ENCODE measurements at places on chromosomes 6 and 20.

- peak; percentile 37 for DNase-seq
Measured at GRCh38 chr20:37236462-37236861, 25.2 kb downstream of the GHRH start.

GRCh38 chr6:156864557-156864956, 87.4 kb downstream of the ARID1B start:
- DNase-seq = no peak

DNA sequence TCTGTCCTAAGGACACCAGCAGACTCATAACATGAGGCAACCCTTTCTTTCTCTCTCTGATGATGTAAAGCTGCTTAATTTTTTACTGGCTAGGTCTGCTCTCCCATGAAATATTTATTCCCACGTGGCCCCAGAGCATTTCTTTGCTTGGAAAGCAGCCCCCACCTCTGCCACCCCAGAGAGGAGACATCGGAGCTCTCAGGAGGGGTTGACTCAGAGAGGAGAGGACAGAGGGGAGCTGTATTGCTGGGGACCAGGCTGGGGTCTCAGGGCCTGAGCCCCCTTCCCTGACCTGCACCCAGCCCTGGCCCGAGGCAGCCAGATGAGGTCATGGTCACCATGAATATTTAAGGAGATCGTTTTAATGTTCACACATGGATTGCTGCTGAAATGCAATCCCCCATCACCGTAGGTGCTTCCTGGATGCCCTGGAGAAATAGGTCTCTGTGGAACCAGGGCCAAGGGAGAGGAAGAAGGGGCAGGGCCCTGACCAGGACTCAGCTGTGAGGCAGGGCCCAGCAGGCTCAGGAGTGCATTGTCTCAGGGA, 117.5 kb downstream of the DLL1 start:
- no peak for DNase-seq

DNA sequence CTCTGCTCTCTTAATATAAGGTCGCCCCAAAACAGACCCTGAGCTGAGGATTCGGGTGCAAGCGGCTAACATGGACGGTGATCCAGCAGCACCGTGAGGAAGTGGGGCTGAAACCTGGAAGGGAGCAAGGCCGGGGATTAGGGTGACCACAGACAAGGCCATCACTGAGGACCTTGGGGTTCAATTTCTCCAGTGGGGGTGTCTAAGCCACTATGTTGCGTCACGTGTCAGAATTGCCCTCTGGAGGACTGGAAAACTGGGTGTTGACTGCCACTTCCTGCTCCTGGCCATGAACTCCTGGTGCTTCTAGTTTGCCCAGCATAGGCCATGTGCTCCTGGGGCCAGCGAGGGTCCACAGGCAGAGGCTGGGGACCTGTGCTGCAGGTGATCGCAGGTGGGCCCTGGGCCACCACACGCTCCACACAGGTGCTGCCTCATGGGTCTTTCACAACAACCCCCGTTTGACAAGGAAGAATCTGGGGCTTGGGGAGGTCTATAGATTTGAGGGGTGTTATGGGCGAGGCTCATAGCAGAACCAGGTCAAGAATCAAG, 101.9 kb downstream of the CDH26 start:
- DNase-seq = no peak

GRCh38 chr20:47749339-47749738, 35.9 kb downstream of the SULF2 start:
- DNase-seq = no peak
